Activated CD4-positive, alpha-beta T cell treated with anti-CD3 and anti-CD28 coated beads, Interleukin-2, amount 50 U/mL, for 48 hours (primary cell): ENCODE measurements at places on chromosomes 5 and 9.

DNA sequence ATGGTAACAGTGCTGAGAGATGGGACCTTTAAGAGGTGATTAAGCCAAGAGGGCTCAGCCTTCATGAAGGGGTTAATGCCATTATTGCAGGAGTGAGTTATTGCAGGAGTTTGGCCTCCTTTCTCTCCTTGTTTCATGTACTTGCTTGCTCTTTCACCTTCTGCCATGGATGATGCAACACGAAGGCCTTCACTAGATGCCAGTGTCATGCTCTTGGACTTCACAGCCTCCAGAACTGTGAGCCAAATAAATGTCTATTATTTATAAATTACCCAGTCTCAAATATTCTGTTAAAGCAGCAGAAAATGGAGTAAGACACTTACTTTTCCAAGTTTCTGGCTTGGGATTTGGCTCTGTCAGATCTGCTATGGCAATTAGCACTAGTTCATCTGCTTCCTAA lies 38.4 kb upstream of the RECK start:
- DNase-seq, result no peak

GRCh38 chr9:5892456-5893133 lies 1.9 kb downstream of the MLANA start:
- DNase-seq, result no peak

DNA sequence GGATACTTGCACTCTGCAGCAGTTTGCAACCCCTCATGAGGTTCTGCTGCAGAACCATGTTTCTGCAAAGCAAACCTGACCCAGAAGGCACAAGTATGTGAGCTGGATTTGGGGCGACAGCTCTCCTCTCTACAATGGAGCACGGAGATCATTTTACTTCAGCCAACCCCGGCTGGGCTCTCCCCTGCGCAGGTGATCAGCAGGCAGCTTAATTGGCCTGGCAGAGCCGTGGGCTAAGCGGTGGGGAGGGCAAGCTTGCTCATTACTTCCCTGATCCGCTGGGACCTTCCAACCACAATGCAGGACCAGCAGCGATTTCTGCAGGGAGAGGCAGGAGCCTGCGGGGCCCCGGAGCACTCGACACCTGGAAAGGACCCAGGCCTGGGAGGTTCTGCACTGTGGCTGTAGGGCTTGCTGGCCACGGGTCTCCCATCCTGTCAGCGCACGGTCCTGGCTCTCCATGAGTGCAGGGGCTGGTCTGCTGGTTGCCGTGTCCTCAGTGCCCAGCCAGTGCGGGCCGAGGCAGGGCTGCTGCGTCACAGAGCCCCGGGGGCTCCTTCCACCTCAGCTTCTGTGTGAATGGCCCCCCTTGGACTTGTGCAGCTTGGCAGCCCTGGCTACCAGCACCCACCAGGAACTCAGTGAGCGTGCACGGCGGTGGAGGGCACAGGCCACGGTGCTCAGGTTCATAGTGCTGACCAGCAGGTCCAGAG lies 51.8 kb upstream of the RAPGEF1 start:
- DNase-seq, result no peak

GRCh38 chr9:107931071-107931715 lies 441.6 kb upstream of the KLF4 start:
- DNase-seq, result no peak

DNA sequence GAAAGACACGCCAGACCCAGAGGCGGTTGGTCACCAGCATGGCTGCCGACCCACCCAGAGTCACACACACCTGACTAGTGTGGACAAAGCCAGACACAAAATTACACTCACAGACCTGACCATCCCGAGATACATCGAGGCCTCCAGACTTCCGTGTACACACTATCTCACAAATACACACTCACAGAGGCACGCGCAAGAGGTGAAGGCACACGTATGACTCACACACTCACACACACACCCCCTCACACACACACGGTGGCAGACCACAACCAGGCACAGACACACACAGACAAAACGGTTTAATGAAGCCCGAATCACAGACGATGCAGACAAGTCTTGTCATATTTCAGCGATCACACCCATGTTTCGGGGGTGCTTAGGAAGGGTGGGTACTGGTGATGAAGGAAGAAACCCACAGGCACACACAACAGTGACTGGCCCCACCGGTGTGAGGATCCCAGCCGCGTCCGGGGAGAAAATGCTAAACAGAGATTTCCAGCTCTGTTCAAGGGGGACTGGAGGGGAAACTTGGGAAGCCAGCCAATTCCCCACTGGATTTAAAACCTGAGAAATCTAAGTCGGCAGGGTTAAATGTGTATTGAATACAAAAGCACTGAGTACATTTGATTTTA lies 51.3 kb downstream of the CRB2 start:
- no peak for DNase-seq
